T-helper 2 cell treated with Interferon-gamma antibody and Interleukin-4, amounts not matched to agents 5 μg/mL and 100 μg/mL, for 36 hours (primary cell): ENCODE measurements at places on chromosomes 5 and 9.

DNA sequence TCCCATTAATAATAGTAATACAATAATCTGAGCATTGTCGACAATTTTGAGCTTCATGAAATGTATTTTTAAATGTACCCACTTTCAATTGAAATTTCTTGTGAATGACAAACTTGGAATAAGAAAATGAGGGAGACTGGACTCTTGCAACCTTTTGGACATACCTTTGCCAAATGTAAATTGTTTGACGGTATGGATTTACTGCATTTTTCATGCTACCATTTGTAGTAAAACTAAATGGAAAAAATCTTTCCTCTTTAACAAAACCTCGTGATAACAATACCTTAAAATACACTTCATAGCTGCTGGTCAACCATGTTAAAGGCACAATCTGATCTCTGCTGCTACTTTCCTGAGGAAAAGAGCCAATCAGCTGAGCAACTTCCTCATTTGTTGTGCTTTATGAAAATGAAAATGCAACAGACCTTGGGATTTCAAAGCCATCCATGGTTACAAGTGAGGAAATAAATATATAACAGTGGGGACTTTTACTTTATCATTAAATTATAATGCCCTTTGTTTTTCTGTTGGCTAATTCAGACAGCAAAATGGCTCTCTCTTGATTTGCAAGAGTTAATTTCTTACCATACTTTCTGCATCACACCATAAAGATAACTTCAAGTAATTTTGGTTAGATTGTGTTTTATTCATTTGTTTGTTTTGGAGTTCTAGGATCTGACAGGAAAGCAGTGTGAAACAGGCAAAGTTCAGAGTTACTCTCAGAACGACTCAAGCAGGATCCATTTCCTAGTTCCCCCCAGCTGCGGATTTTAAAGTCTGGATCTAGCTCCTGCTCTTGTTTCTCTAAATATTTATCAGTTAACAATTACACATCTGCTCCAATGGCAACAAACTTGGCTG, 1.1 kb downstream of the ALDH1A1 start:
- H3K4me1 ChIP-seq: no peaks in the 10 kb centered on the region
- H3K27ac ChIP-seq: no peak overlapping the region

DNA sequence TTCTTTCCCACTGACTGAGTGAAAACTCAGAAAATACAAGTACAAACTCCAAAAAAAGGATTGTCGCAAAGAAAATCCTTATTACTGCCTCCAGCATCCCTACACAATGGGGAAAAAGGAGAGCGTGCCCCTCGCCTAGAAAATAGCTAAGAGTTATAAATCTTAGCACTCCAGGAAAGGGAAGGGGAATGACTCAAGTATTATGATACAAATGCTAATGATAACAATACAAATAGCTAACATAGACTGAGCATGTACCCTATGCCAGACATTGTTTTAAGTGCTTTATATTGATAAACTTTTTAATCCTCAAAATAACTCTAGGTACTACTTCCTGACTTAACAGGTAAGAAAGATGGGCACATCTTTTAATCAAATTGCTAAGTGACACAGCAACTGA, 70.8 kb upstream of the VCAN start:
- no peaks in the 10 kb centered on the region for H3K27me3 ChIP-seq
- no peak for DNase-seq
- H3K4me1 ChIP-seq: no peaks in the 10 kb centered on the region
- no peaks in the 10 kb centered on the region for H3K36me3 ChIP-seq

DNA sequence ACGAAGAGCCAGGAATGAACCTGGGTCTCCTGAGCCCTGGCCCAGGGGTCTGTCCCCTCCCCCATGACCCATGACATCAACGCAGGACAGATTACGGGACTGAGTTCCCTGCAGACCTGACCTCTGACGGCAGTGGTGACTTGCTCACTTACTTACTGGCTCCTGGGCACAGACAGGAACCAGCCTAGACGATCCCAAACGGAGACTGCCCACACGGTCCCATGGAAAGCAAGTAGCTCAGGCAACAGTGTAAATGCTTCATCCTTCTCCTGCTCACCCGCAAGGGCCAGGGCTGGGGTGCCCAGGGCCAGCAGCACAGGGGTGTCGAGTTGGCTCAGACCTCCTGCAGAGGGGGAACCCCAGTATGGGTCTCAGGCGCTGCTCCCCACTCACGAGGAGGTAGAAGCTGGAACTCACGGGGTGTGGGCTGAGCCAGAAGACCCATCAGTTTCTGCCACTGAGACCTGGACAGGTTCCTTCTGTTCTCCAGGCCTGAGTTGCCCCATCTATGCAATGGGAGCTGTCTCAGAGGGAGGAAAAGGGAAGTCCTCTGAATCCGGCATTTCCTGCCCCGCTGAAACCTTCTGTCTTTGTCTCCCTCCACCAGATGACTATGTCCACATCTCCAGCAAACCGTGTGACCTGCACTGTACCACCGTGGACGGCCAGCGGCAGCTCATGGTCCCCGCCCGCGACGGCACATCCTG, 5.6 kb downstream of the ADAMTSL2 start:
- H3K27me3 ChIP-seq: peaks cover under 1% of the 10 kb centered on the region
- no peaks in the 10 kb centered on the region for H3K36me3 ChIP-seq
- no peak overlapping the region for H3K27ac ChIP-seq
- no peak overlapping the region for H3K4me3 ChIP-seq
- no peak for DNase-seq

- no peaks in the 10 kb centered on the region for H3K27me3 ChIP-seq
- H3K36me3 ChIP-seq: peaks cover 4% of the 10 kb centered on the region
- no peak for DNase-seq
- H3K4me3 ChIP-seq: no peak overlapping the region
Observed at GRCh38 chr9:109923806-109924205, 143.8 kb downstream of the PALM2AKAP2 start.

DNA sequence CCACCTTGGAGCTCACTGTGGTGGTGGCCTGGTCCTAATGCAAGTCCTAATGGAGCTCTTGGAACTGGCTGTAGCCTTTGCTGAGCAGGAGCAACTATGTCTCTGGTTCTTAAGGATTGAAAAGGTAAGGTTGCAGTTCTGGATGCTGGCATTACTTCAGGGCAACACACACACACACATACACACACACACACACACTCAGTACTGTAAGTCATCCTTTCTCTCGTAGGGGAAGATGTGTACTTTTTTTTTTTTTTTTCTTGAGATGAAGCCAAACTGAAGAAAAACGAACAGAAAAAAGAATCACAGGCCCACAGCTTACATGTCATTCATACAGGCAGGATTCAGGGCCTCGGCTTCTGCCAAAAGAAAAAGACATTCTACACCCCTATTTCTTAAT, 81.1 kb upstream of the RPS23 start:
- no peak overlapping the region for H3K4me3 ChIP-seq
- H3K36me3 ChIP-seq: no peaks in the 10 kb centered on the region
- peaks cover 44% of the 10 kb centered on the region for H3K4me1 ChIP-seq
- H3K27ac ChIP-seq: no peak overlapping the region

GRCh38 chr5:122192497-122193496, 63.5 kb downstream of the ZNF474 start:
- peaks cover 3% of the 10 kb centered on the region for H3K27me3 ChIP-seq
- peaks cover 4% of the 10 kb centered on the region for H3K4me1 ChIP-seq
- no peak overlapping the region for H3K27ac ChIP-seq
- H3K4me3 ChIP-seq: no peak overlapping the region
- H3K36me3 ChIP-seq: no peaks in the 10 kb centered on the region

GRCh38 chr5:112625689-112626438, 111.8 kb upstream of the APC start:
- no peak overlapping the region for H3K4me3 ChIP-seq
- no peak for DNase-seq
- no peaks in the 10 kb centered on the region for H3K36me3 ChIP-seq
- no peak overlapping the region for H3K27ac ChIP-seq
- H3K4me1 ChIP-seq: no peaks in the 10 kb centered on the region
- H3K27me3 ChIP-seq: peaks cover 33% of the 10 kb centered on the region

DNA sequence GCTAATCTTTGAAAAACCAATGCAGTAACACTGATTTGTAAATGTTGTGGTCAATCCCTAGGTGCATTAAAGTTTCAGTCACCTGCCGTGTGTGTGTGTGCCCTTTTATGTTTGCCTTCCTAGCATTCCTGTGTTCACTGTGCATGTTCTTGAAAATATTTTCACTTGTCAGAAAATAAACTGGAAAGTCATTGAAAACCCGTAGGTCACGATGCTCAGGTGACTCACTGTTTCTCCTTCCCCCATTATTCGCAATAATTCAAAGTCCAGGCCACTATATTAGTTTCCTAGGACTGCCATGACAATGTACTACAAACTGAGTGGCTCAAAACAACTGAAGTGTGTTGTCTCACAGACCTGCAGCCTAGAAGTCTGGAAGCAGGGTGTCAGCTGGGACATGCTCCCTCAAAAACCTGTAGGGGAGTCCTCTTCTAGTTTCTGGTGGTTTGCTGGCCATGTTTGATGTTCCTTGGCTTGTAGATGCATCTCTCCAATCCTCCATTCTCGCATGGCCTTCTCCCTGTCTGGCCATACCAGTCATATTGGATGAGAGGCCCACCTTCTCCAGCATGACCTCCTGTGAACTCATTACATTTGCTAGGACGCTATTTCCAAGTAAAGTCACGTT, 29.3 kb downstream of the MARVELD2 start:
- DNase-seq: no peak
- no peak overlapping the region for H3K27ac ChIP-seq
- no peak overlapping the region for H3K4me3 ChIP-seq
- no peaks in the 10 kb centered on the region for H3K4me1 ChIP-seq
- H3K36me3 ChIP-seq: no peaks in the 10 kb centered on the region

GRCh38 chr5:84213861-84214260, 170.8 kb downstream of the EDIL3 start:
- H3K36me3 ChIP-seq: no peaks in the 10 kb centered on the region
- H3K27ac ChIP-seq: no peak overlapping the region
- H3K4me1 ChIP-seq: no peaks in the 10 kb centered on the region
- H3K27me3 ChIP-seq: no peaks in the 10 kb centered on the region
- no peak for DNase-seq
